Immature natural killer cell (primary cell): ENCODE measurements at places on chromosomes 6 and 20. TPM values are rescaled to one million over a fixed set of nuclear protein-coding genes. Genes with fewer than 3 reads are reported as not detected.

DNA sequence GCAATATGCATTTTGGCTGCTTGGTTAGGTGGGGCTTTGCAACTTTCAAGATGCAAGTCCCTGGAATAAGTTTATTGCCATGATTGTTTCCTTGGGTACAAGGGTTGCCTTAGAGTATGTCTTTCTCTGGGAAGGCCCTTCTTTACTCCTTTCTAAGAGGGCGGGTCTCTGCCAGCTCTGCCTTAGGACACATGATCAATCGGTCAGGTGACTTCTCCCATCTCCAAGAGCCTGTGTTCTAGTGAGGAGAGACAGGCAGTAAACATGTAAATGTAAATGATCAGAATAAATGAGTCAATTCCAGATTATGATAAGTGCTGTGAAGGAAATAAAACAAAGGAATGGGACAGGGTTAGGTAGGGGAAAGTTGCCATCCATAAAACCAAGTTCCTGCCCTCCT, 43.2 kb upstream of the BCAS1 start:
- H3K27me3 ChIP-seq, result peaks cover 2% of the 10 kb centered on the region
- H3K4me3 ChIP-seq, result no peak overlapping the region
- H3K27ac ChIP-seq, result no peak overlapping the region

DNA sequence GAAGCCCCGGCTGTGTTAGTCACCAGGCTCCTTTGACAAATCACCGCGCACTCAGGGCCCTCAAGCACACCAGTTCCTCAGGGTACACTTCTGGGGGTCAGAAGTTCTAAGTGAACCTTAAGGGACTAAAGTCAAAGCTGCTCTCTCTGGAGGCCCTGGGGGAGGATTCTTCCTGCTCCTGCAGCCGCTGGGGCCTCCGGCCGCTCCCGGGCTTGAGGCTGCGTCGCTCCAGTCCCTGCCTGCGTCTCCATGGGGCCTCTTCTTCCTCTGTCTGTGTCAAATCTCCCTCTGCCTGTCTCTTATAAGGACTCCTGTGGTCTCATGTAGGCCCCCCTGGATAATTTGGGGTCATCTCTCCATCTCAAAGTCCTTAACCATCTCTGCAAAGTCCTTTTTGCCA, 18.1 kb upstream of the GATA5 start:
- no peak overlapping the region for H3K4me3 ChIP-seq
- no peaks in the 10 kb centered on the region for H3K4me1 ChIP-seq
- DNase-seq, result no peak
- H3K27me3 ChIP-seq, result no peaks in the 10 kb centered on the region

DNA sequence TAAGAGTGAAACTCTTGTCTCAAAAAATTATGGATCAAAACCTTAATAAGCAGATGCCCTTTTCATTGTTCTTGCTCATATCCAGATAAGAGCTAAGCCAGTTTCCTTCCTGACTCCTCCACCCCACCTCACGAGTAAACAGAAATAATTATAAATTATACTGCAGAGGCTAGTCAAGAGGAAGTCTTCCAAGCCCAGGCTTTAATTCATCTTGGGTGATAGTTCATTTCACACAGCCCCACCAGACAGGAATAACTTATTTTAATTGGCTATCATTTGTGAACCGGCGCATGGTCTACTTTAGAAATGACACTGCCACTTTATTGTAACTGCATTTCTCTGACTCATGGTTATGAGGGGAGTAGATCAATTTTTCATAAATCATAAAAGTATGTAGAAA, 102.0 kb downstream of the BTBD3 start:
- H3K4me3 ChIP-seq, result no peak overlapping the region
- peaks cover 3% of the 10 kb centered on the region for H3K27me3 ChIP-seq
- no peaks in the 10 kb centered on the region for H3K4me1 ChIP-seq
- no peaks in the 10 kb centered on the region for H3K36me3 ChIP-seq
- no peak for DNase-seq
- H3K27ac ChIP-seq, result no peak overlapping the region

DNA sequence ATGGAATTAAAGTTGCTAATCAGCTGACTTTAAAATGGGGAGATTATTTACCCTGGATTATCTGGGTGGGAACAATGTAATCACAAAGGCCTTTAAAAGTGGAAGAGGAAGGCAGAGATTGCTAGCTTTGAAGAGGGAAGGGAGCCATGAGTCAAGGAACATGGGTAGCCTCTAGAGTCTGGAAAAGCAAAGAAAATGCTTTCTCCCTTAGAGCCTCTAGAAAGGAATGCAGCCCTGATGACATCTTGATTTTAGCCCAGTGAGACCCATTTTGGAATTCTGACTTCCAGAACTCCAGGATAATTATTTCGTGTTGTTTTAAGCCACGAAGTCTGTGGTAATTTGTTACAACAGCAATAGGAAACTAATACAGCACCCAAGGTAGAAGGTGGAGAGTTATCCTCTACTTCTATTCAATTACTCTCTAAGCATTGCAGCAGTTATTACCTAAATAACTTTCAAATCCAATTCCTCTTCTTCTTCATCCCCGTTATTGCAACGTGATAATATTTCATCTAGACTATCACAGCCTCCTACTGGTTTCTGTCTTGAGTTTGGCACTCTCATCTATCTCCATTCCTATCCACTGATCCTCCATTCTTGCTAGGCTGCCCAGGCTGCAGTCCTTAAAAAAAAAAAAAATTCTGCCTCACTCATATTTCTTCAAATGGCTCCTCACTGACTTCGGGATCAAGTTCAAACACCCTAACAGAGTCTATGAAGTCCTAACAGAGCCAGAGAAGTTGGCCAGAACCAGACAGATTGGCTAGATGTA, 224.3 kb downstream of the BTBD9 start:
- H3K27ac ChIP-seq, result no peak overlapping the region
- no peak for DNase-seq
- no peaks in the 10 kb centered on the region for H3K36me3 ChIP-seq
- no peaks in the 10 kb centered on the region for H3K27me3 ChIP-seq

The MCCD1 gene
- polyA plus RNA-seq, result not detected

DNA sequence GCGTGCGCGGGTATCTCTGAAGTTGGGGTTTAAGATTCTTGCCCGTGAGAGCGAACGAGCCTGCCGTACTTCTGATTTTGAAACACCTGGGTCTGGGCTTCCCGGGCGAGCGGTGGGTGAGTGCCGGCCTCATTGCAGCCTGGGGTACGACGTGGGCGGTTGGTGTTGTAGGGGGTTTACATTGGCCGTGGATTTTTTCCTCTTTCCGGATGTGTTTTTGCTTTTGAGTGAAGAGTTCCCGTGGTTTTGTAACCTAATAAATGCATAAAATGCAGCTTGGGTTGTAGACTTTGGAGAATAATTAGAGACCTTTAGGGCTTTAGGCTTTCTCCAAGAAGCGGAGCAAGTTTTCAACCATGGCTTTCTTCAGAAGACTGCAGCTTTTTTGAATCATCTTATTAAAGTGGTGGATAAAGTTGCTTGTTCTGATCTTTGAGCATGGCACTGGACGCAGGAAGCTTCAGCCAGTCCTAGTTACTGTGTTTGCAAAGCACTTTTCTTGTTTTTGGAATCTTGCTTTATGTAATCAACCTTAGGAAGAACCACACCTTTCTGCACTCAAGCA, 314 bp downstream of the FARS2 start:
- H3K36me3 ChIP-seq, result peaks cover 4% of the 10 kb centered on the region
- no peak for DNase-seq
- peaks cover 30% of the 10 kb centered on the region for H3K4me1 ChIP-seq
- peak overlapping the region; percentile 97 for H3K4me3 ChIP-seq
- H3K27me3 ChIP-seq, result peaks cover 15% of the 10 kb centered on the region

GRCh38 chr6:85183841-85184240, 266.0 kb upstream of the NT5E start:
- H3K4me3 ChIP-seq, result no peak overlapping the region
- H3K27ac ChIP-seq, result no peak overlapping the region
- peaks cover 2% of the 10 kb centered on the region for H3K27me3 ChIP-seq
- no peak for DNase-seq
- no peaks in the 10 kb centered on the region for H3K4me1 ChIP-seq

GRCh38 chr6:28901831-28902230, 22.0 kb downstream of the TRIM27 start:
- H3K36me3 ChIP-seq, result peaks cover 46% of the 10 kb centered on the region
- peaks cover 8% of the 10 kb centered on the region for H3K27me3 ChIP-seq
- peak overlapping the region; percentile 53 for H3K27ac ChIP-seq
- DNase-seq, result no peak
- H3K4me1 ChIP-seq, result peaks cover 14% of the 10 kb centered on the region
